ENCODE measurements at places on chromosomes 2 and 18.
A peak's percentile ranks its signal among the peaks of the same experiment; 100 is the strongest.

- no peak for ATAC-seq
Observed at GRCh38 chr2:159168707-159169106, 117.8 kb downstream of the WDSUB1 start.

DNA sequence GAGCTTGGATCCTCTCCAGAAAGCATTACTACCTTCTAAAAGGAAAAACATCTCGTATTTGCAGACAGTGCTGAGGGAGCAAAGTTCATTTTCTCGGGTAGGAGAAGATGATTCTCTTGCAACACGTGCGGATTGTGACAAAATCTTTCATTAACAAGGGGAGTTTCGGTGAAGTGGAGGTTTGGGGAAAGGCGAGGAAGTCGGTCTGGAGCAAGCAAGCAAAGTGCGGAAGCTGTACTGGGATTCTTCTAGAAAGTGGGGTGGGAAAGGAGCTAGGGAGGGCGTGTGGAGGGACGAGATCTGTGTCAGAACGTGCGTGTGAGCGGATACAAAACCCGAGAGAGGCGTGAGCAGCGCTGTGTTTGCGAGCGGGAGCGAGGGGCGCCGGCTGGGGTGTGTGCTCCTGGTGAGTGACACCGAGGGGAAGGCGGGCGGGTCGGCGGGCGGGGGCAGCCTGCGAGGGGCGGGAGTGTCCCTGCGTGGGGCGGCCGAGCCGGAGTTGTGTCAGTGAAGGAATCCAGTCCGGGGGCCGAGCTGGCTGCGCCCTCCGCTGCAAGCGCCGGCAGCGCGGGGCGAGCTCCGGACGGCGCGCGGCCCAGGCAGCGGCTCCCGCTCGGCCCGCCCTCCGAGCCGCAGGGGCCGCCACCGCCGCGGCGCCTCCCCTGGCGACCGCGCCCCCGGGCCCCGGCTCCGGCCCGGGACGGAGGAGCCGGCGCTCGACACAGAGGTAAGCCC lies at the start of gene SPATS2L:
TSS of gene SPATS2L (plus strand) at position 498 of the 735 bp plus-strand sequence. CDS start 82,552 bp downstream, outside the sequence.
- ATAC-seq: peak; percentile 82

GRCh38 chr2:44051593-44052347 lies 56.0 kb upstream of the LRPPRC start:
- no peak for ATAC-seq

DNA sequence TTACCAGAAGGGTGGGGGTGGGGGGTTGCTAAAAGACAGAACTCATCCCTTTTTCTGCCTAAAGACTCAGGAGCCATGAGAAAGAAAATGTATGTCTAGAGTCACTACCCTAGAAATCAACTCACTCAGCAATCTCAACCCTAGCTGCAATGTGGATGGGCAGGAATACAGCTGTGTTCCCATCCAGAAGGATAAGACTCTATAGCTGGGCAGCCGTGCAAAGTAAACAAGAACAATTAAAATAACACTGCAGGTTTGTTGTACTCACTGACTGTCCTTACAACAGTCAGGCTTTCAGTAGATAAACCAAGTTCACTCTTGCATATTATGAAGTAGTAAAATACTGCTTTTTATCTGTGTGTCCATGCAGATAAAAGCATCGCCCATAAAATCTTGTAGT lies 74.0 kb downstream of the ESCO1 start:
- no peak for ATAC-seq

GRCh38 chr2:85748039-85748734 lies 5.6 kb upstream of the ATOH8 start:
- ATAC-seq: no peak

DNA sequence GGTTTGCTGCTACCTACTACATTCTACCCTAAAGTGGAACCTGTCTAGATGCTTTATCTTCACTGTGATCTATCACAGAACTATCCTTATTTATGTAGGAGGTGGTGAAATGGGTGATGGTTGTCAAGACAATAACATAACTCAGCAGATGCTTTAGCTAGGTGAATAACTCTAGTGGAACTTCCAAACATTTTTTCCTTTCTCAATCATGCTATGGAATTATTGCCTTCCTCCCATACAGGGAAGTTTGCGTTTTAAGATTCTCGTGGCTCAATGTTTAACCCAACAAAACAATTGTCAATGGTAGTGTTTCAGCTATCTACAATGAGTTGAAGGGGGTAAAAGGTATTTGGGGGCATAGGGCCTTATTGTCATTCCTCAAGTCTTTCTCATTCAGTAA lies 82.6 kb upstream of the GLI2 start:
- no peak for ATAC-seq

- no peak for ATAC-seq
Observed at GRCh38 chr2:212745359-212745758, 206.8 kb upstream of the ERBB4 start.

GRCh38 chr18:78770139-78770822 lies 209.3 kb upstream of the SALL3 start:
- no peak for ATAC-seq

DNA sequence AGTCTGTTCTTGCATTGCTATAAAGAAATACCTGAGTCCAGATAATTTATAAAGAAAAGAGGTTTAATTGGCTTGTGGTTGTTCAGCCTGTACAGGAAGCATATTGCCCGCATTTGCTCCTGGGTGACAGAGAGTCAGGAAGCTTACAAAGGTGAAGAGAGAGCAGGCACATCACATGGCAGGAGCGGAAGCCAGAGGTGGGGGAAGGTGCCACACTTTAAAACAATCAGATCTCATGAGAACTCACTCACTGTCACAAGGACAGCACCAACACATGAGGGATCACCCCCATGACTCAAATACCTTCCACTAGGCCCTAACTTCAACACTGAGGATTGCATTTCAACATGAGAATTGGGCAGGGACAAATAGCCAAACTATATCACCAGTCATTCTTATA lies 124.8 kb upstream of the COL5A2 start:
- ATAC-seq: no peak

- ATAC-seq: no peak
Observed at GRCh38 chr2:191611614-191612013, 66.3 kb upstream of the NABP1 start.

- ATAC-seq: no peak
Observed at GRCh38 chr2:241160318-241160717, 10.1 kb downstream of the PPP1R7 start.

DNA sequence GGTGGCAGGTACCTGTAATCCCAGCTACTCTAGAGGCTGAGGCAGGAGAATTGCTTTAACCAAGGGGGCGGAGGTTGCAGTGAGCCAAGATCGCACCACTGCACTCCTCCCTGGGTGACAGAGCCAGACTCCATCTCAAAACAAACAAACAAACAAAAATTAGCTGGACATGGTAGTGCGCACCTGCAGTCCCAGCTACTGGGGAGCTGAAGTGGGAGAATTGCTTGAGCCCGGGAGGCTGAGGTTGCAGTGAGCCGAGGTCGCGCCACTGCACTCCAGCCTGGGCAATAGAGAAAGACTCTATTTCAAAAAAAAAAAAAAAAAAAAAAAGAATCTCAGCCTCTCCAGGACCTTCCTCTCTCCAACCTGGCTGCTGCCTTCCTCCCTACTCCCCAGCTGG lies 20.1 kb downstream of the SRSF7 start:
- no peak for ATAC-seq

DNA sequence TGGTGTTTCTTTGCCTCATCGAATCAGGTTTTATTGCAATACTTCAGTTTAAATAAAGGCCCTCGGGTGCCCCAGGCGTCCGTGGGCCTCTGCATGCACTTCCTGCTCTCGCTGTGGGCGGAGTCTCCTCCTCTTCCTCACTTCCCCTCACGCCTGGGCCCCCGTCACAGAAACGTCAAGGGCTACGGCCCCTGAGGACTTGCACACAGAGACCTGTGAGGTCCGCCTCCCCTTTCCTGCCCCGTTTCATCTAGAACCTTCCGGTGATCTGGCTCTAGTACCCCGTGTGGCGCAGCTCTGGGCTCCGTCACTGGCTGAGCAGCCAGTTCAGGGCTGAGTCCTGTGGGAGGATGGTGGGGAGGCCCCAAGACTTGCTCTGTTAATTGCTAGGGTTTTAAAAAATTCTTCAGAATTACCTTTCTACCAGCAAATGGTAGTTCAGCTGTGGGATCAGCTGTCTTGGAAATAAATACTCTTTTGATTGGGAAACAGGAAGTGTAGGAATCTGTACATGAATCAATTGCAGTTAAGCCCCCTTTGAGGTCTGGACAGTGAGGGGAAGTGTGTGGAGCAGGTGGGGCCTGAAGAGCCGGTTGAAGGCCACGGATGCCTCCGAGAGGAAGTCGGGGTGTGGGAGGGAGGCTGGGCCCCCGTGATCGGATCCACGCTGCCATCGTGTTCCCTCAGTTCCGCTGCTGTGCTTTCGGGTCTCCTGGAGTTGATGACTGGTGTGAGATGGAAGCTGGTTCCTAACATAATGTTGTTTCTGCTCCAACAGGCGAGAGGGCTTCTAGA lies 10.2 kb downstream of the NFATC1 start:
- ATAC-seq: peak; percentile 14

DNA sequence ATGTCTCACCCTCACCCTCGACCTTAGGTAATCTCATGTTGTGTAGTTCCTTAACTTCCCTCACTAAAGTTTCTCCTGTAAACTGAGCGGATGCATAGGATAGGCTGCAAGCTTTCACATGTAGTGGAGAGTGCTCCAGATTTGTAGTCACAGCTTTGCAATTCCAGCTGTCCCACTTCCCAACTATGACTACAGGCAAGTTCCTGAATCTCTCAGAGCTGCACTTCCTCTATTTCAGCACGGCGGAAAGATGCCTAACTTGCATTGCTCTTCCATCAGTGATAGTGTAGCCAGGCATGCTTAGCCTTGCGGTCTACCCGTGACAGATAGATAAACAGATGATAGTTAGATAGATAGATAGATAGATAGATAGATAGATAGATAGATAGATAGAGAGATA lies 183.1 kb upstream of the CCDC68 start:
- ATAC-seq: no peak

DNA sequence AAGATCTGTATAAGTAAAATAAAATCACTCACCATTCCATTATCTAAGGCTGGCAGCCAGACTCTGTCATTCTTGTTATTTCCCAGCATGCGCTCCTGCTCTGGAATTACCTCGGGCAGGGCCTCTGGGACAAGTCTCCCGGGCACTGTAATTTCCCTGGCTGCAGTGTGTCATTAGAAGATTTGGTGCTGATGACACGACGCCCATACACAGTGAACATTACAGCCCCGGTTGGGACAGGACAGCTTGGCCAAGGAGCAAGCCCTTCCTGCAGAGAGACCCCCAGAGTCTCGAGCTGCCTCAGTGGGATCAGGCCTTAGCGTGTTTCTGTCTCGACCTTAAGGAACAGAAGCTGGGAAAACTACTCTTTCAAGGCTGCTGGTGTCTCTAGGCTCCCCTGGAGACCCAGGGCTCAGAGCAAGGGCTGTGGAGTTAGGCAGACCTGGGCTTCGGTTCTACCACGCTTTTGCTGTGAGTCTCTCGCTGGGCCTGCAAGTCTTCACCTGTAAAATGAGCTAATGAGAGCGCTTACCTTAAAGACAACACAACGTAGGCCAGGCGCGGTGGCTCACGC lies 39.7 kb downstream of the SMAD7 start:
- no peak for ATAC-seq

DNA sequence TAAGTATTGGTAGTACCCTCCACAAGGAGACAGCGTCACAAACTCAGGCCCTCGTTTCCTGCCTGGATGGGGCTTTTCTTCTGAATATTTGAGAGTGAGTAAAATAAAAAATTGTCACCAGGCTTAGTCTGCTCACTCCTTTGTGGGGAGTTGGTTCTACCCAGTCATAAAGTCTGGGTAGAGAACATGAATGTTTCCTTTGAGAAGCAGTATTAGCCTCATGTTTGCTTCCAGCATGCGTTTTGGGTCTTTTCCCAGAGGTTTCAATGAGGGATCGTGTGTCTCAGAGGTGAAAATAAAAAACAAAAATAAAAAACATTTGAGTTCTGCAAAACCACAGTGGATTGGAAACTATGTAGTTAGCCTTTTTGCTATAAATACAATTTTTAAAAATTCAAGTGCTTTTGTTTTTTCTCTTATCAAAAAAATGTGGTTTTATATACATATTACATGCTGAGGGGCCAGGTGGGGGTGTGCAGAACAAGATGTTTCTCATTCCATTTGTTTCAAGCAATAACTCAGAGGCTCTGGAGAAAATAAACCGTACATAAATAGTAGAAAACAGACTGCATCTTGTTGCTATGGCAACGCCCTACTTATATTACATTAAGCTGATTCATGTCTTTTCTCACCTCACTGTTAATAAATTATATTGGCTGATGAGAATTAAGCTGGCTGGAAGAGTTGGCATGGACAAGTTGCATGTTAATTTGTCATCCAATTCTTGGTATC lies 225.4 kb upstream of the FBXO11 start:
- no peak for ATAC-seq

DNA sequence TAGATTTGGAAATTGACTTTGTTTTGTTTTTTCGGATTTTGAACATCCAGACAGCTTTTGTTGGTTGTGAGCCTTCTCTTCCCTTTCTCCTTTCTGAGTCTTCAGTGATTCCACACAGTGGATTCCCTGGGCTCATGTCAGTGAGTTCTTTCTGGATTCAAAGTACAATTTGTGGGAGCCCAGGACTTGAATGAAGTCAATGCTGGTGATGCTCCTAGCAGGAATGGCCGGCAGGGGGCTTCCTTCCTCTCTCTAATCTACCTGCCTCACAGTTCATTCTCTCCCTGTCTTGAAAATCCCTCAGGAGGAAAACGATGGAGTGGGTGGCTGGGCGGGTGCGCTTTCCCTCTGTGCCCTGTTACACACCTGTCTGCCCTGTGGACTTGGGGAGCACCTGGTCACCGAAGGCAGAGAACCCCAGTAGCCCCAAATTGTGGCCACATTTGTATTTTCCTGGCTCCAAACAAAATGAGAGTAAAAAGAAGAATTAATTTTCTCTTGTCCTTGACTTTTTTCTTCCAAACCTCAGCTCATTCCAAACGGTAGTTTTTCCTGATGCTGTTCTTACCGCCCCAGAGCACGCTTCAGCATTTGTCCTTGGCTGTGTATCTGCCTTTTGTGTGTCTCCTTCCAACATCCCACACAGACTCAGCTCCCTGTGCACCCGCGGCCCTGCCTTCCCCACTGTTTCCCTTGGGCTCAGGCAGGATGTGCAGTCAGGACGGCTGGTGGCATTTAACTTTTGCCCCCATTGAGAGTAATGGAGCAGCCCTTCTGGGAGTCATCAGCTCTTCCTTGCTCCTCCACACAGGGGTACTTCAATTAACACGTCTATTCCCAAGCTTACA lies 86.6 kb downstream of the MARCO start:
- ATAC-seq: no peak

- ATAC-seq: no peak
Observed at GRCh38 chr2:190328573-190329147, 9.0 kb upstream of the HIBCH start.

DNA sequence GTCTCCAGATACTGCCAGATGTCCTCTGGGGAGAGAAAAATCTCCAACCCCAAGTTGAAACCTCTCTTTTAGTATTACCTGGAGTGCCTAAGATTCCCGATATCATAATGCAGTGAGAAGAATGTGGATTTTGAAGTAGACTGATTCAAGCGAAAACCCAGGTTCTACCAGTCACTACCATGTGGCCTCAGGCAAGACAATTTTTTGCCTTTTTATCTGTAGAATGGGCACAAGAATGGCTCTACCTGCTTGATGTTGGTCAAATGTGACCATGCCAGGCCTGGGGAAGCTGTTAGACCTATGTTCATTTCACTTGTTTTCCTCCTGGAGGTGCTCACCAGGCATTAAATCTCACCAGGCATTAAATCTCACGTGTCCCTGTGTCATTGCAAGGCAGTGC lies 131.3 kb downstream of the DDX1 start:
- no peak for ATAC-seq

All from gastroesophageal sphincter (tissue), 4 donors.